ENCODE measurements at places on chromosomes 4 and X.
A peak's percentile ranks its signal among the peaks of the same experiment; 100 is the strongest.

DNA sequence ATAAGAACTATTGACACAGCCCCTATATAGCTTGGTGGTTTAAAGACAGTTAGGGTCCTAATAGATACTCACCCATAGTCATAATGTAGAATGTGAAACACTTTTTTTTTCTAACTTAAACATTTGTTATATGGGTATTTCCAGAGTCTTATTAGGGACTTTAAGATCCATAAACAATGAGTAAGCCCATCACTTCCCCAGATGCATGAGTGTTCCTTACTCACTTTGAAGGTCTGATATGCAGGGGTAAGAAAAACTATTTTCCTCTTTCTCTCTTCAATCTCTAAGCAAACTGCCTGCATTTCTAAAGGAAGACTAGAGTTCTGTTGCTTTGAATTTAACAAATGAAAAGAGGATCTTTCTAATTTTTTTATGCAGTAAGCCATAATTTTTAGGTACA, 443.6 kb upstream of the PITX2 start:
- DNase-seq, result no peak

GRCh38 chrX:151704041-151704663, 8.9 kb downstream of the PRRG3 start:
- no peak for DNase-seq

DNA sequence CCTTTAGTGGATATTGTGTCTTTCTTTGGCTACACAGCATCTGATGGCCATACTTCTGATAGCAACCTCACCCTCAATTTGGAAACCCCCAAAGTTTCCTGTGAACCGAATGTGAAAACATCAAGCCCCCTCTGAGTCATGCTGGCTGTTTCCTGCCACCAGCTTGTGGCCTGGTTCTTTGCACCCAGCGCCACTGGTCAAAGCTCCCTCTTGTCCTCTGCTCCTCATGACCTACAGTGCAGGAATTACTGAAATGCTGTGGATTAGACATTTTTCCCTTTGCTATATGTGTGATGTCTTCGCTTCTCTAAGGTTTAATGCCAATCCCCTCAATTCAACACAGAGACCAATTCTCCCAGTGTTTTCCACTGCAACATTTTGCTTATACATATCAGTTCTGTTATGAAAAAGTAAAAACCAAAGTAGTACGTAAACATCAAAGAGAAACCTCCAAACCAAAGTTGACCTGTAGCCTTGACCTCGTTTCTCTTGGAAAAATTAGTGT, 224.0 kb upstream of the TENM3 start:
- DNase-seq, result no peak

DNA sequence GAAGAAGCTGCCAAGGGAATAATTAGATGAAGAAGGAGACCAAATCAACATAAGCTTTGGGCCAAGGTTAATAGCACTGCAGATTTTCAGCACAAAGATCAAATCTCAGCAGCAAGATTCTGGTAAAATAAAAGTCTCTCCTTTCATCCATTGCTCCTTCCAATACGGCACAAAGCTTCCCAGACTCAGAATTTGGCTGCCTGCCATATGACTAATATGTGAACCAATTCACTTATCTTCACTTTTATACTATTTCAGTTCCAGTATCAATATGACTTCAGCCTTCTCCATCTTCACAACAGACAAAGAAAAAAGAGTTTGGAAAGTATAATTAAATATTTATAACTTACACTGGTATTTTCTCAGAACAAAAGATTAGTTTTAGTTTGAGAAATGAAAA, 978.3 kb upstream of the GRID2 start:
- no peak for DNase-seq

DNA sequence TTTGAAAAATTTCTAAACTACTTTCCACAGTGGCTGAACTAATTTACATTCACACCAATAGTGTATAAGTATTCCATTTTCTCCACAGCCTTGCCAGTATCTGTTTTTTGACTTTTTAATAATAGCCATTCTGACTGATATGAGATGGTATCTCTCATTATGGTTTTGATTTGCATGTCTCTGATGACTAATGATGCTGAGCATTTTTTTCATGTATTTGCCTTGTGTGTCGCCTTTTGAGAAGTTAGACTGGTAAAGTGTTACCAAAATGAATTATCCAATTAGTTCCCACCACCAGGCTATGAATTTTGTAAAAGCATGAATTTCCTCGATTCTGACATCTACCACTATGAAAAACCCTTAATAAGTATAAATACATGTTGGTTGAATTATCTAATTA, 242.2 kb upstream of the GK2 start:
- DNase-seq, result no peak

GRCh38 chrX:37993837-37994619, 12.3 kb upstream of the SYTL5 start:
- peak; percentile 62 for DNase-seq

DNA sequence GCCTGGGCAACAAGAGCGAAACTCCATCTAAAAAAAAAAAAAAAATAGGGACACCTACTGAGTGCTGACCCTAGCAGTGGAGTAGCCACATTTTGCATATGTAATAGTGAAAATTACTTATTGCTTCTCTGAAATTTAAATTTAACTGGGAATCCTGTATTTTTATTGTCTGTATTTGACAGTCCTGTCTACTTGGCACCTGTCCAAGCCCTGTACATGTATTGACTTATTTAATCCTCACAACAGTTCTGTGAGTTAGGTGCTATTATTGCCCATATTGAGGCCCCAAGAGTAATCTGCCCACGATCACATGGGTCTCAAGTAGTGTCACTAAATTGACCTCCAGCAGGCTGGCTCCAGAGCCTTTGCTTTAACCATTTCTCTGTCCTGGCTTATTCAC, 81.6 kb downstream of the WDR19 start:
- DNase-seq, result no peak

GRCh38 chr4:20480165-20480947, 219.9 kb upstream of the PACRGL start:
- DNase-seq, result no peak

Data from LNCaP clone FGC (cell line).